ENCODE measurements at places on chromosomes 4 and X. TPM values are rescaled to one million over a fixed set of nuclear protein-coding genes. Genes with fewer than 3 reads are reported as not detected.

Gene SPANXN3
- not detected for total RNA-seq

Gene C4orf51
- not detected for total RNA-seq

Gene BGN
- total RNA-seq = 106 TPM

Gene SNX12
- 62.5 TPM for total RNA-seq

Gene CTAG2
- not detected for total RNA-seq

Gene ALPK1
- 13.1 TPM for total RNA-seq

Gene ADH1B
- total RNA-seq = 8.9 TPM

Gene USP26
- total RNA-seq = not detected

Gene ETDC
- not detected for total RNA-seq

Gene RHOXF2
- not detected for total RNA-seq

Gene SYTL5
- 4.1 TPM for total RNA-seq

Gene PWWP3B
- 6.3 TPM for total RNA-seq

Gene MTNR1A
- total RNA-seq = 1.6 TPM

Gene MAGEB17
- total RNA-seq = not detected

Gene BRS3
- not detected for total RNA-seq

Gene TEX11
- 0.33 TPM for total RNA-seq

Gene FOXP3
- total RNA-seq = not detected

Gene ZNF275
- total RNA-seq = 16.4 TPM

Gene CCDC120
- 5.6 TPM for total RNA-seq
